ENCODE measurements at places on chromosomes 4 and X.

- DNase-seq, result no peak
- H3K27ac ChIP-seq, result no peak overlapping the region
- no peaks in the 10 kb centered on the region for H3K36me3 ChIP-seq
- no peak overlapping the region for H3K4me3 ChIP-seq
These were observed 15.6 kb downstream of the RBM41 start for GRCh38 chrX:107102980-107103379.

GRCh38 chr4:56217343-56217890, 169.9 kb downstream of the AASDH start:
- H3K36me3 ChIP-seq, result no peaks in the 10 kb centered on the region
- no peaks in the 10 kb centered on the region for H3K27me3 ChIP-seq
- H3K27ac ChIP-seq, result no peak overlapping the region
- H3K4me3 ChIP-seq, result no peak overlapping the region

DNA sequence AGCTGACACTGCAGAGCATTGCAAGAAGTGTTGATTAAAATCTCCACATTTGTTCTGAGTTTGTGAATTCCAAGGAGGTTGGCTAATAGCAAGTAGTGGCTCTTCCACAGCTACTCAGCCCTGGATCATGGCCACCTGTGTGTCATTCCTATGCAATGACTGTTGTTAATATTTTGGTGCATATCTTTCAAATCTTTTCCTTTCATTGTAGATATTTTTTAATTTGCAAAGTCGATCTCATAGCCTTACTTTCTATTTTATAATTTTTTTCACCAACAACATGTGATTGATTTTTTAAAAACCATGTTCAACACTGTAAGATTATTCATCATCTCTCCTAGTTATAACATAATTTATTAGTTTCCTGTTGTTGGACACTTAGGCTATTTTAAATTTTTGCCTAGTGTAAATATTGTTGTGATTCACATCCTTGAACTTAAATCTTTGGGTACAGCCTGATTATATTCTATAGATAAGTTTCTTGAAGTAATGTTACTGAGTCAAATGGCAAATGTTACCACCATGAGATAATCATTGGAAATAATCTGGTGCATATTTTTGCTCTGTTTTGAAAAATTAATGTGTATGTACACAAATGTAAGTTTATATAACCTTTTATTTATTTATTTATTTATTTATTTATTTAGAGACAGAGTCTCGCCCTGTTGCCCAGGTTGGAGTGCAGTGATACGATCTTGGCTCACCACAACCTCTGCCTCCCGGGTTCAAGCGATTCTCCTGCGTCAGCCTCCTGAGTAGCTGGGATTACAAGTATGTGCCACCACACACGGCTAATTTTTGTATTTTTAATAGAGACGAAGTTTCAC, 17.1 kb upstream of the ARHGAP10 start:
- no peak overlapping the region for H3K27ac ChIP-seq
- DNase-seq, result no peak
- H3K36me3 ChIP-seq, result no peaks in the 10 kb centered on the region
- no peaks in the 10 kb centered on the region for H3K4me1 ChIP-seq

DNA sequence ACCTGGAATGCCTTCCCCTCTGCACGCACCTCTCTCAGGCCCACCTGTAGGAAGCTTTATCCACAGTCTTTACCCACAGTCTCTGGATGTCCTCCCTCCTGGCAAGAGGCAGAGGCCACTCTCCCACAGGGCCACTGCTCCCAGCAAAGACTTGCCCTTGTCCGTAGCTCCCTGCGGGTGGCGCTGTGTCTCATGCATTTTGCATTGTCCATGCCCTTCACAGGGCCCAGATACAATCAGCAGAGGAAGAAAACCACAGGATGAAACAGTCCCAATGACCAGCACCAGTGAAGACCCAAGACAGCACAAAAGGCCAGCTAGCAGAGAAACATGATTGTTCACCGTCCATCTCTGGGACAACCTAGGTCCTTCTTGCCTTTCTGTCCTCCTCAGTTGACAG, 2.1 kb upstream of the NSG1 start:
- no peaks in the 10 kb centered on the region for H3K27me3 ChIP-seq
- H3K36me3 ChIP-seq, result no peaks in the 10 kb centered on the region
- H3K4me3 ChIP-seq, result no peak overlapping the region

All from CD4-positive, alpha-beta memory T cell (primary cell).